ENCODE measurements at places on chromosomes 11 and 22. TPM values are rescaled to one million over a fixed set of nuclear protein-coding genes. Genes with fewer than 3 reads are reported as not detected.

The A4GALT gene
- total RNA-seq: 25.8 TPM

The MMP1 gene
- total RNA-seq: 0.73 TPM

The GLYATL1 gene
- not detected for total RNA-seq

The FERMT3 gene
- 0.52 TPM for total RNA-seq

The SMIM35 gene
- not detected for total RNA-seq

Data from A549 treated with Mapracorat at 1 μM for 4 hours (cell line).